ENCODE measurements at places on chromosomes 5 and 9.

DNA sequence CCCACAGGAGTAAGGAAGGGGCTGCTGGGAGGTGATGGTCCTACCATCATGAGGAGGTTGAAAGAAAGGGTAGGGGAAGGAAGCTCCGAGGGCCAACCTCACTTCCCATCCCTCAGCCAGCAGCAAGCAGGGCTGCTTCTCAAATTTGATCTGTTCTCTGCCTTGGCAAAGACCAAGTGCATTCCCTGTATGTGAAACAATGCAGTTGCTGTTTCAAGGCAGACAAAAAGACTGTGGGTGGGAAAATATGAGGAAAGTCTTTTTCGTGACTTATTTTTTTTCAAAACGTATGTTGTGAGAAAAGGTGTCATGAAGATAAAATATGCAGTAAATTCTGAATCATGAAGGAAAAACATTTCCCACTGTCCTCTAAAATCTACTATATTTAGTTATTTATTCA lies 165.9 kb downstream of the ARSB start:
- no peak for DNase-seq

- peak; percentile 30 for DNase-seq
These were observed 32.8 kb downstream of the VPS13A start for GRCh38 chr9:77210116-77210515.

DNA sequence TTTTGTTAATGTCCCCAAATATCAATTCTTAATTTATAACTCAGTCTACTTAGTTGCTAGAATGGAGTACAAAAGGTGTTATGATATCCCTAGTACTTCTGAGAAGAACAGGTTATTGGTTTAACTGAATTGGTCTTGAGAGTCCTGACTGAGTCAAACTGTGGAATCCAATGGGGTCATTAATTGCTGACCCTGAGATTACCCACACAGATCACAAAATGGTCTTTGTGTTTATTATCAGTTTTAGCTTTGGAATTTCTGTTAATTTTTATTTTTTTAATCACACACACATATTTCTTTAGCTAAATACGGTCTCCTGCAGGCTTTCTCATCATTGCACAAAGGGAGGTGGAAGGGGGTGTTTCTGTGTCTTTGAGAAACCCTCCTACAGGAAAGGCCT lies 301.6 kb downstream of the EBF1 start:
- DNase-seq = no peak

DNA sequence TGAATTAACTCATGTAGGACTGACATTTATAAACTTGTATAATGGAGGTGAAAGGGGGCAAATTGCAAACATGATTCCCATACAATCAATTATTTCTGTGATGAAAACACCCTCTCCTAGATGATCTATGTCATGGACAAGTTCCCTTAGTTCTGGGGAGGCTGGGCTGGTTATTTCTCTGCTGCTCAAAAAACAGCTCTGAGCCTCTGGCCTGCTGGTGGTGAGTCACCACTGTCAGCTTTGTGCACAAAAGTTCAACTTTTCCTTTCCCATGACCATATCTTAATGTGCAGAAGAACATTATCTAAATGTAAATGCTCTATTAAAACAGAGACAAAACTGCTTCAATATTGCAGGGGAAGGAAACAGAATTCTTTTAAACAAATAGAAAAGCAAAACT lies 85.0 kb downstream of the HMHB1 start:
- DNase-seq = no peak

GRCh38 chr5:31062902-31063580 lies 130.4 kb upstream of the CDH6 start:
- DNase-seq = no peak

DNA sequence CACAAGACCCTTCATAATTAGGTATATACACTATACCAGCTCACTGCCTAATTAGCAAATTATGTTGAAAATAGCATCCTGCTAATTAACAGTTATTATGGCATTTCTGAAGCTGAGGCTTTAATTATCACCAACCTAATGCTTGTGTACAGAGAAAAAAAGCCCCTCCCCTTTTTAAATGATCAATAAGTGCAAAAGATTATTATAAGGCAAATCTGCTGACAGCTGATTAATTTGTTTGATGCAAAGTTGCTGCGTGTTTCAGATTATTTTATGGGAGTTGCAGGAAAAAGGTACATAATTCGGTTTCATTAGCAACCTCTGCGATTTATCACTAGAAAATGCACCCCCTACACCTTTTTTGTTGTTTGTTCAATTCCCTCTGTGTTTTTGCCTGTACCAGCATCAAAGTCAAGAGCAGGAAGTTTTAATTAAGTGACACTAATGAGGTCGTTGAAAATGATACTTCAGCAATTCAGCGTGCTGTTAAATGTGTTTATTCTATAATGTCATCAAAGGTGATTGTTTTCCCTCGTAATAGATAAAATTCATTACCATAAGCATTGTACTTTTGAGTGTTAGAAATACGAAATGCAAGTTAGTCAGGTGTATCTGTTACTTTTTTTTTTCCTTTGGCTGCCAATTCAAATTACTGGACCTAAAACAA lies 170.0 kb downstream of the EBF1 start:
- no peak for DNase-seq

GRCh38 chr9:136062657-136063439 lies 32.2 kb downstream of the NACC2 start:
- DNase-seq = peak; percentile 3

GRCh38 chr9:38424918-38425317 lies 664 bp upstream of the IGFBPL1 start:
- DNase-seq = no peak

DNA sequence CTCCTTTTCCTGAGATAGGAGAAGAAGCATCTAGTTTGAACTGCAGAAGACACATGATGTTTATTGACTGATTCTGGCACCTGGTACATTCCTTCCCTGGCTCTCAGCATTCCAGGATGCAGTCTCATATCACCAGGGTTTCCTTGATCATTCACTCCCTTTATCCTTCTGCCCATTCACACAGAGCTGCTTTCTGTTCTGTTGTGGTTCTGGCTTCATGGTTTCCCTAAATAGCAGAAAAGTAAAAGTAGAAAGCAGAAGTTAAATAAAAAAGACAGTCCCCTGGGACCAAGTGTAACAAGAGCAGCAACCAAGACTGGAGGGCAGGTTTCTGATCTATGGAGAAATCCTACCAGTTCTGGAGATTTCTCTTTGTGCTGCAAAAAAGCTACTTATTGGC lies 3.2 kb downstream of the IFNA8 start:
- no peak for DNase-seq
